Fibroblast of upper back skin (primary cell): ENCODE measurements at places on chromosomes 6 and 20.
A peak's percentile ranks its signal among the peaks of the same experiment; 100 is the strongest.

GRCh38 chr6:136684466-136684865 lies 107.8 kb downstream of the MAP3K5 start:
- no peak for DNase-seq

DNA sequence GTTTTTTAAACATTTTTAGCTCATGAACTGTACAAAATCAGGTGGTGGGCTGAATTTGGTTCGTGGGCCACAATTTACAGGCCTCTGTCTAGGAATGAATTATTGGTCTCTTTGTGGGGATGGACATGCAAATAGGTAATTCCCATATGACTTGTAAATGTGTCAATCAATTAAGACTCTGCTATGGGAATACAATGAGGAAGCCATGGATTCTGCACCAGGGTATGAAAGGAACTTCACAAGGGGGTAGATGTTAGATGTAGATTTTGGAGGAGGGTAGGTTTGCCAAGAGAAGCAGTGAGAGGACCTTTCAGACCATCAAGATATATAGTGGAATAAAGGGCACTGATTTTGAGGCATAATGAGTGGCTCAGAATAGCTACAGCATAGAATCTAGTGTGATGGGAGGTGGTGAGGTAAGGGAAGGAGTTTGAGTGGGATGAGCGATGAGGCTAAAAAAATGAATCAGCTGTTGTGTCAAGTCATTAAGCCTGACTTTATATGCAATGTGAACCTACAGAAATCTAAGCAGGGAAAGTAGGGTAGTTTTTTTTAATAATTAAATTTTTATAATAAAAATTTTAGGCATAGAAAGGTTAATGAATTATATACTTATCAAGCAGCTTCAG lies 32.6 kb upstream of the RNF182 start:
- DNase-seq: no peak

DNA sequence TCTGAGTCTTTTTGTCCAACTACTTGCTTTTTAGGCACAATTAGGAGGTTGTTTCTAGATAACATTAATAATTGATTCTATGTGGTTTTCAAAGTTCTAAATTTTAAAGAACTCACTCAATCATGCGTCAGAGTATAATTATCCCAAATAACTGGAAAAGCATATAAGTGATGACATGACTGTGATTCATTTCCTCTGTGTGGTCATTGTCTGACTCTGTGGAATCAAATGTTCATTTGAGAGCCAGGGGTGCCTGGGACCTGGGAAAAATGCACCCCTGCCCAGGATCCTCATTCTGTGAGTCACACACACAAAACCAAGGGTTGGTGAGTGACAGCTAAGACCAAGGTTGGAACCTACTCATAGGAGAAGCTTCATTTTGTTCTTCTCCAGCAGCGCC lies 127.1 kb upstream of the MLIP start:
- DNase-seq: peak; percentile 95

- DNase-seq: no peak
These were observed 18.2 kb downstream of the WRNIP1 start for GRCh38 chr6:2783188-2783963.

GRCh38 chr20:57257701-57258453 lies 8.6 kb downstream of the BMP7 start:
- DNase-seq: no peak

DNA sequence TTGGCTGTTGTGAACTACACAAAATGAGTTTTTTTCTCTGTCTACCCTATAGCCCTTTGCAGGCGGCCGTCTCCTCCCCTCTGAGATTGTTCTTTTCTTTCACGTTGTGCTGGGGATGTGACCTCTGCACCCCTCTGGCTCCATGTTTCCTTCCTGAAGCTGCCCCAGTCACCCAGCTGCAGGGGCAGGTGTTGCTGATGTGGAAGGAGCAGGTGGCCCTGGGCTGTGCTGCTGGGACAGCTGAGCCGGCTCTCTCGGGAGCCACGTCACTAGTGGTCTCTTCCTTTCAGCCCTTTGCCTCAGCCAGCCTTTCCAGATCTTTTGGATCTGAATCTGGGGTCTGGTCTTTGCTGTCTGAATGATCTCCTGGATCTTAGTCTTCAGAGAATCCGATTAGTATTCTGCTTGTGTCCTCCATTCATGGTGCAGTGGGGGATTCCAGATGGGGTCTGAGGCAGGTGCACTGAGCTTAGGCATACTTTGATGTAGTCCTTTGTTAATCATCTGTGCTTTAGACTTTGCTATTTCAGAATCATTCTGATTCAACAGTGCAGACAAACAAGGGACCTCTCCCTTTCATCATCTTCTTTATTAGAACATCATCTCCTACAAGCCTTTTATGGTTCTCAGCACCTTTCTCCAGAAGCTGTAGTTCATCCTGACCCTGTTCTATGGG lies 31.4 kb downstream of the TMEM181 start:
- no peak for DNase-seq

DNA sequence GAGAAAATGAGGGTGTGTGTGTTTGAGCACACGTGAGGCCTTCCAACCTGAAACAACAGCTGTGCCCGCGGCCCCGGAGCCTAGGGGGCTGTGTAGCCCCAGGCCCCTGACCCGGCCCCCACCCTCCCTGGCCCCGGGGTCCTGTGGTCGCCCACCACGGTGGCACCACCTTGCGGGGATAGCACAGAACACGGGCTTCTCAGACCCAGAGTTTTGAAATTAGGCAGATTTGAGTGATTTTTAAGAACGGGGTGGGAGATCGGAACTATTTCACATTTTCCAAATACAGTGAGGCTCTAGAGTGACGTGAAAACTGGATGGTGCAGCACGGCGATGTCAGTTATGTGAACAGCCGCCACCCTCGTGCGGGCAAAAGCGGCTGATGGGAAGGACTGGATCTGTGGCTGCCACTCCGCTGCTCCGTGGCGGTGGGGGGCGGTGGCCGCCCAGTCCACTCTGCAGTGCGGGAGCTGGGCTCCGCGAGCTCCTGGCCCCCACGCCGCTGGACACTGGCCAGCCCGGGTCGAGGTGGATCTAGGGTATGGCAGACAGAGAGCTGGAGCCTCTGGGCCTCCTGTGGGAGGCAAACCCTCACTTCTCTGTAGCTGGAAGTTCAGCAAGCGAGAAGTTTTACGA lies 17.3 kb upstream of the BHLHE23 start:
- no peak for DNase-seq

GRCh38 chr20:25345721-25346120 lies 44.9 kb downstream of the ABHD12 start:
- no peak for DNase-seq

DNA sequence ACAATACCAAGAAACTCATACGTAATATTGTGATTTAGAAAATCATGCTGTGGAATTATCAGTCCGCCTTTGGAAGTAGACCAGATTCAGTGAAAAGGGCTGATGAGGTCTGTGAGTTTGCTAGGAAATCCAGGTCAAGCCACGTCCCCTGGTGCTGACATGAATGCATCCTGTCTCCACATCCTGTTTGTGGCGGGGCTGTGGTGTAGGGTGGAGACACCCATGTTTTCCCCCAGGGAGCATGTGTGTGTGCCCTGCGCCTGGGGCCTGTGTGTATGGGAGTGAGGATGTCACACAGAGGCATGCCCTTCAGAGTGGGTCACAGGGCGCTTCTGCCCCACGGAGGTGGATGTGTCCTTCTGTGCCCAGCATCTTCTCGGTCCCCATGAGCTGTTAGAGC lies 109.1 kb downstream of the SASH1 start:
- no peak for DNase-seq

DNA sequence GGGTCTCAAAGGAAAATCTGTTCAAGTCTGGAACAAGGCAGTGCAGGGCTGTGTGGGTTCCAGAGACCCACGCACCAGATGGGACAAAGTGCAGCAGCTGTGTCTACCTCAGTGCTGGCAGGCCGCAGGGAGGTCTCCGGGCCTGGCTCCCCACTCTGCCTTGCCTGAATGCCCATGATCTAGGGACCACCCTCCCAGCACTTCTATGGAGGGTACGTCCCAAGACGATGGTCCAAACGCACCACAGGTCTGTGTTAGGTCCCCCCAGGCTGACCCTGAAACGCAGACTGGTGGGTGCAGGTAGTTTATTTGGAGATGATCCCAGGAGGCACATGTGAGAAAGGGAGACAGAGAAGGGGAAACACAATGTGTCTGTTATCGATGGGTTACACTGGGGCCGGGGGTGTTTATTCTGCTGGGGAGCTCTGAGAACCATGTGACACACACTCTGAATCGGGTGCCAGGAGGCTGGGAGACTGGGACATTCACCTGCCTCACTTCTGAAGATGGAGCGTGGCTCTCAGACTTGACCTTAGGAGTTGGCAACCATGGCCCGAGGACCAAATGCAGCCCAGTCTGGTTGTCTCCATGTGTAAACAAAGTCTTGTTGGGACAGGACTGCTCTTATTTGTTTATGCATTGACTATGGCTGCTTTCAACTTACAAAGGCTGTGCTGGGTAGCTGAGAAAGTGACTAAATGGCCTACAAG lies 21.7 kb downstream of the CST9L start:
- DNase-seq: no peak

DNA sequence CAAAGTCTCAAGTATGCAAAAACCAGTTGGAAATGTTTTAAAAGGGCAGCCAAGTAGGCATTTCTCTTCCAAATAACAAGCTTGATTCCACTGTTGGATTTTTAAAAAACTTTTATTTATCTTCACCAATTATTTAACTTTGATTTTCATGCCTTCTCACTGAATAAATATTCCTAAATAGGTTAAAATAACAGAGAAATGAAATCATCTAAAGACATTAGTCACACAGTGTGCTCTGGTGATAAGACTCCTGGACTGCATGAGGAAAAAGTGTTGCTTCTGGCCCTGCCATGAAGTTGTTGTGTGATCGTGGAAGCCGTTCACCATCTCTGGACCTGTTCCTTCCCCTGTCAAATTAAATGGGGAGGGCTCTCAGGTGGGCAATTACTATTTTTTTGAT lies 33.8 kb upstream of the IGF2R start:
- DNase-seq: no peak
